ENCODE measurements at places on chromosomes 6 and 20.

DNA sequence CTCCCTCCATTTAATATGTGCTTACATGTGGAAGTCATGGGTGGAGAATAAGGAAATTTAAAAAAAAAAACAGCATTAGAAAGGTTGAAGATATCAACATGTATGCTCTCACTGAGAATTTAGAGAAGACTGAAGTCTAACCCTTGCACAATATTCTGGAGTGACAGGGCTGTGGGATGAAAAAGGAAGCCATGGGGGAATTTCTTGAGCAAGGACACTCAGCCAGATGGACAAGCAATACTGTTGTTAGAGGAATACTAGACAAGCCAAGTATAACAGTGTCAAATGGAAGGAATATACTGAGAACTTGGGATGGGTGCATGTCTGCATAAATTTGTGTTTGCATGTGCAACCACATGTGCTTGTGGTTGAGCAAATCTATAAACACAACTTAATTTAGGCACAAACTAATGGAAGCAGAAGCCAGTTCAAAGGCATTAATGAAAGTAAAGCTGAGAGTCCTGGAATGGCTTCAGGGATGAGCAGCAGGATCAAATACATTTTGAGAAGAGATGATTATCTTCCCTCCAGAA lies 119.7 kb downstream of the ADGRB3 start:
- DNase-seq, result no peak

- DNase-seq, result no peak
Measured at GRCh38 chr6:10259671-10260070, 155.2 kb downstream of the TFAP2A start.

GRCh38 chr20:17620371-17621228 lies 50.7 kb downstream of the DSTN start:
- no peak for DNase-seq

- peak; percentile 20 for DNase-seq
Measured at GRCh38 chr20:16580147-16580546, 6.9 kb upstream of the KIF16B start.

GRCh38 chr6:39361657-39362486 lies 39.4 kb upstream of the KCNK16 start:
- DNase-seq, result peak; percentile 64

DNA sequence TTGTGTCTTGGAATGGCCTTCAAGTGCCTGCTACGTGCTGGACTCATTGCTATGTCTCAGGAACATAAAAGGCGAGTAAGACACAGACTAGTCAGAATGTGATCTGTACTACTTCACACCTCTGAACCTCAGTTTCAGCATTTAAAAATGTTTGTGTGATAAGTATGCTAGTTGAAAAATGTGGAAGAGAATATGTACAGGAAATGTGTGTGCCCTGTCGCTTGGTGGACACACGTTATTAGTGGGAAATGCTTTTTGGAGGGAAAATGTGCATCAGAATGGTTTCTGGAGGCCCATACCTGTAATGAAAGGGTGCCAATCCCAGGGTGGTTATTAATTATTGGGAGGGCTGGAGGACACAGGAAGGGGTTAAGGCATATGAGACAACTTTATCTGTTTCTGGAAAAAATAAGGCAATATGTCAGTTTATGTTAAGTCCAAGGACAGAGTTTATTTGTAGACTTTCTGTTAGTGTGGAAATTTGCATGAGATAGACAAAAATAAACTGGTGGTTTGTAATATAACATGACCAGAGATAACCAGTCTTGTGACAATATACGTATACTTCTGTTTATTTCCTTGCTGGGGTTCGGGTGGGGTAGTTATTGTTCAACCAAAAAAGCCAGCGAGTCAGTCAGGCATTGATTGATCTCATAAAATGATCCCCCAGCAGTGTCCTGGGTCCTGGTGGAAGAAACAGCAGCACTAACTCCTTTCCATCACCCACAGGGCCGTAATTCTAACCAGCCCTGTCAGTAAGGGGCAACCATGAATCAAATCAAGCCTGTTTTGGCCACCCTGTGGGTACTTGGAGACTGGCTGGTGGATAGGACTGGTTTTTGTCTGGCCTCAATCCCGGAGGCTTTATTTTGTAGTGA lies 117.9 kb downstream of the JARID2 start:
- no peak for DNase-seq

DNA sequence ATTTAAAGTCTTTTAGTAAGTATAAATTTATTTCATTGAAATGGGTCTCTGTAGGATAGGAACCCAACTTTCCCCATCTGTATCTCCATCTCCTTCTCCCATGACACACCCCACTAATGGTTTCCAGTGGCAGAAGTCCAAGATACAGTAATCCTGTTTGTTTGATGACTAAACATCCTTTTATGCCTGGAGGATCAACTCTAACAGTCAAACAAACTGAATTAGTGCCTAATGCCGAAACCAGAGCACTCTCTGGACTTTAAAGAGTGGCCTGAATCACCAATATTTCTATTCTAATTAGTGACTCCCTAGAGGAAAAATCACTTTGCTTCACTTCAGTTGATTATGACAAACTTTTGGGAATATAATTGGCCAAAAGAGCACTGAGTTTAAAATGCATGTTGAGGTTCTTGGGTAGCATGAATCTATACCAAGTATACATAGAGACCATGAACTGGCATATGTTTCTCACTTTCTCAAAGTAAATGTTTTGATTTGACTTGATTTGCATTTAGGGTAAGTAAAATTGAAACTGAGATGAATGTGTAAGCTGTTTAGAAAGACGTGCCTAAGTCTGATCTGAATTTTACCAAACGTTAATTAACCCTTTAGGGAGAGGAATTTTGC lies 776.4 kb upstream of the NRSN1 start:
- DNase-seq, result peak; percentile 83

- DNase-seq, result no peak
Measured at GRCh38 chr6:155882527-155883333, 427.1 kb upstream of the NOX3 start.

GRCh38 chr6:44225579-44226325 lies 2.4 kb downstream of the SLC29A1 start:
- no peak for DNase-seq

DNA sequence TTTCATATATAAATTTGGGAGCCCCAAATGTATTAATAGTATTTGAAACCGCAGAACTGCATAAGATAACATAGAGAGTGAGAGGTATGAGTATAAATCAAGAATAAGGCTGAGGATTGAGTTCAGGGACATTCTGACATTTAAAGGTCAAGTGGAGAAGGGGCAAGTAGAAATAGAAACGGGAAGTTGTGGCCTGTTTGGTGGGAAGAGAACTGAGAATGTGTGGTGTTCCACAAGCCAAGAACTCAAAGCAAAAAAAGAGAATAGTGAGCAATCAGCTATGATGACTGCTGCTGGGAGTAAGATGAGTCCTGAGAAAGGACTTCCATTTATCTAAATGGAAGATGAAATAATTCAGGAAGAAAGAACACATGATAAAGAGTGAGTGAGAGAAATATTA lies 418.4 kb downstream of the CD109 start:
- no peak for DNase-seq

GRCh38 chr6:106188104-106188794 lies 102.1 kb downstream of the PRDM1 start:
- no peak for DNase-seq

DNA sequence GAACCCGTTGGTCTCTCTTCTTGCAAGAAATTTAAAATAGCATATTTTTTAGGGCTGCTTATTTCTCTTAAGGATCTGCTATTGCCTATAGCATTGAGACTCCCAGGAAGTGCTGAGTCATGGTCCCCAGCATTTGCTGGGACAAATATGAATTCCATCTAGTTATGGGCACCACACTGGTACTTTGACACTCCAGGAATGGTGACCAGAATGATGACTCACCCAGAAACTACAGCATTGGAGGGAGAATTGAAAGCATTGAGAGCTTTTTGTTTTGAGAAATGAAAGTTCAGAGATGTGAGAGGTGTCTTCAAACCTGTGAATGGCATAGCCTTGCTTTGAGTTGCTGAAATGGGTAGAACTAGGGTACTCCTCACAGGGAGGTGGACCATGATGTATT lies 699.7 kb downstream of the DHX35 start:
- DNase-seq, result peak; percentile 58

- no peak for DNase-seq
Measured at GRCh38 chr6:14305131-14305530, 187.6 kb downstream of the CD83 start.

GRCh38 chr6:63543001-63543400 lies 29.3 kb upstream of the LOC128125822 start:
- DNase-seq, result no peak

DNA sequence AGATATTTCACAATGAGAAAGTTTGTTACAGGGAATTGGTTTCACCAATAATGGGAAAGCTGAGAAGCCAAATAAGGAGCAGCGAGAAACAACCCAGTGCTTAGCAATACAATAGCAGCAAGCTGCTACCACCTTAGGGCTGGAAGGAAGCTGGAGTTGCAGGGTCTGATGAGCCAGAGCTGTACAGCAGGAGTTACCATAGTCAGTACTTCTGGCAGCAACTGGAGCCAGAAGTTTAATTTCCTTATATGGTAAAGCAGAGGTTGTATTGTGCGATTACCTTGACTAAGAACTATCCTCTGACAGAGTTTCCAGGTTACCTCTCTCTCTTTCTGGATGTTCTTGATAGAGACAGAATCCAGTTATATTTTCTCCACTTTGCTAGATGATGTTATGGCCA lies 137.1 kb upstream of the OLIG3 start:
- no peak for DNase-seq

DNA sequence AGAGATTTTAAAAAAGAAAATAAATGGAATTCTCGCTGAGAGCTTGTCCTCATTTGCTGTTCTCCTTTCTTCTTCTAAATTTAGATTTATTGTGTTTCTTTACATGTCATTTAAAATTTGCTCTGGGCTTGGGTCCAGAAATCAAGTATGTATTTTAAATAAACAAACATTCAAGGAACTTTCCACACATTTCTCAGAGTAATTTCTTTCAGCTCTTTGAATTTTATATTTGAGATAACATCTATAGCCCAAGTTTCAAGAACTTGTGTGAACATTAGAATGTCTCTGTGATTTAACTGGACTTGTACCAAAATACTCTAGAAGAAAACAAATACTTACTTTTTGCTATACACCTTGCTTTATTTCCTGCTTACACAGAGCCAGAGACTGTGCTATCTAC lies 192.3 kb downstream of the TMEM200A start:
- no peak for DNase-seq

DNA sequence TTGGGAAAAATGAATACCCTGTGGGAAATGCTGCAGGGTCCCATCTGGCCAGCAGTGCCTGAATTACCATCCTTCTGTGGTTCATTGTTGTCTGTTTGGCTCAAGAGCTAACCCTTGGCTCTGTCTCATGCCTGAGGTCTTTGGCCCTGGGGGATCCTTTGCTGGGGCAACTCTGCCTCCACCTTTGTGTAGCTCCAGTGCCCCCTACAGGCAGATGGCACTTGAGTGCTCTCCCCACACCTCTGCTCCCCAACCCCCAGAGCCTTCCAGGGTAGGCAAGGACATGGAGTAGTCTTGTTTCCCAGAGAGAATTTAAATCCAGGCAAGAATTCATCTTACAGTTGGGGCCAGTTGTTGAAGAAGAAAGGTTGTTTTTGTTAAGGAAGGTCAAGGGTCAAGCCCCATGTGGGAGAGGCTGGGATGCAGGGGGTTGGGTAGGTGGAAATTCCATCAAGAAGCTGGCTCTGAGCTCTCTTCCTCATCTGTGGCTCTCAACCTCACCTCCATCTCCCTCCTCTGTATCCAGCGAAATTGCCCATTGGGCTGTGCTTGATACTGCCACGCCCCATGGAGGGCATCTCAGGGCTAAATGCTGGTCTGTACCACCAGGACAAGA lies 44.2 kb downstream of the ZNF831 start:
- DNase-seq, result no peak

GRCh38 chr20:20233041-20233514 lies 134.8 kb upstream of the INSM1 start:
- no peak for DNase-seq

Measured in brain microvascular endothelial cell (primary cell).